ENCODE measurements at places on chromosomes 3 and 15.
A peak's percentile ranks its signal among the peaks of the same experiment; 100 is the strongest.

GRCh38 chr15:79474252-79474651, 42.1 kb downstream of the MINAR1 start:
- no peak for DNase-seq

DNA sequence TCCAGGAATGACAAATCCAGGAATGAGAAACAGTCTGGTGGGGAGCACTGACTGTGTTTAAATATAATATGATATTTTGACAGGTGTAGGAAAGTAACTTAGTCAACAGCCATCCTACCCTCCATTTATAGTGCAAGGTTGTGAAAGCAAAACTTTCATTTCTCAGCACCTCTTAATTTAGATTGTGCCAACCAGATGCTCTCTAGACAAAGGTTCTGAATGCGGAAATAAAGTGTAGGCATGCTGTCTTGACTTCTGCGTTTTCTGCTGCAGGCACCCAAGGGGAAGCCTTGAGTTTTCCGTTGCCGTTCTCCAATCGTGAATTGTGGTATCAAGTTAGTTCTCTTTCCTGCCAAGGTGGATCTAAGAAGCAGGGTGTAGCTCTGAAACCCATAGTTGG, 261.9 kb upstream of the SUCLG2 start:
- DNase-seq, result no peak

- DNase-seq, result no peak
Observed at GRCh38 chr15:56978898-56979662, 60.6 kb downstream of the TCF12 start.

DNA sequence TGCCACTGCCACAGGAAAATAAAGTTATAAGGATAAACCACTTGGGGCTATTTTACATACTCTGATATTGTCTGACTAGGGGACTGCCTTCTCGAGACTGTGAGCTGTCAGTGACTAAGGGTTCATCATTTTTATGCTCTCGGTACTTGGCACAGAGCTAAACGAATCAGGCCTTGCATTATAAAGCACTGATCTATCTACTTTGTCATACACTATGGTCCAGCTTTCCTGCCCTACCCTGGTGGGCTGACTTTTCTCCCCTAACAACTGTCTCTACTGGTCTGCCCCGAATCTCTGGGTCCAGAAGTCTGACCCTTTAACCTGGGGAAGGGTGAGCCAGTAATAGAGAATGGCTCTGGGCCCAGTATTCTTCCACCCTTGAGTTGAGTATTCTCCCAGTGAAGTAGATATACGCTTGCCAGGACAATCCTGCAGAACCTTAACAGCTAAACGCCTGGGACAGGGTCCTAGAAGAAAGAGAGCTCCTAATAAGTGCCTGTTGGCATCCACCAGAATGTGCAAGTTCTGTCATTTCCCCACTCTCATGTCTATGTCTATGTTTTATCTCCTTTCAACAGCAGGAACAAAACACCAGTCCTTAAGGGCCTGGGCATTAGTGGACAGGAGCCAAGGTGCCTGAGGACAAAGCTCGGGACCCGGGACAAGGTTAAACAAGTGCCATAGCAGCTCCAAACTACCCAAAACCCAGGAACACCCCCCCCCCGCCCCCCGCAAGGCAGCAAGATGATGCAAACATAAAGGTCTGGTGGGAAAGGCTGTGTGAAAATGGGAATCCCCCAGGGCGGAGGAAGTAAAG, 1.2 kb downstream of the LARP6 start:
- no peak for DNase-seq

GRCh38 chr3:192514081-192514753, 213.1 kb downstream of the FGF12 start:
- no peak for DNase-seq

DNA sequence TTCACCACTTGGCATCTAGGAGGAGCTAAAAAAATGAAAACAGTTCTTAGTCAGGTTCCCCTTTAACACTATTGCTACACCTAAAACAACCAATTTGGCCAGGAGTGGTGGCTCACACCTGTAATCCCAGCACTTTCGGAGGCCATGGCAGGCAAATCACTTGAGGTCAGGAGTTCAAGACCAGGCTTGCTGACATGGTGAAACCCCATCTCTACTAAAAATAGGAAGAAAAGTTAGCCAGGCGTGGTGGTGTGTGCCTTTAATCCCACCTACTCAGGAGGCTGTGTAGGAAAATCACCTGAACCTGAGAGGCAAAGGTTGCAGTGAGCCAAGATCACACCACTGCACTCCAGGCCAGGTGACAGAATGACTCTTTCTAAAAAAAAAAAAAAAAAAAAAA, 124.1 kb downstream of the DGKG start:
- DNase-seq, result no peak

- no peak for DNase-seq
Observed at GRCh38 chr3:126848991-126849390, 133.9 kb upstream of the PLXNA1 start.

DNA sequence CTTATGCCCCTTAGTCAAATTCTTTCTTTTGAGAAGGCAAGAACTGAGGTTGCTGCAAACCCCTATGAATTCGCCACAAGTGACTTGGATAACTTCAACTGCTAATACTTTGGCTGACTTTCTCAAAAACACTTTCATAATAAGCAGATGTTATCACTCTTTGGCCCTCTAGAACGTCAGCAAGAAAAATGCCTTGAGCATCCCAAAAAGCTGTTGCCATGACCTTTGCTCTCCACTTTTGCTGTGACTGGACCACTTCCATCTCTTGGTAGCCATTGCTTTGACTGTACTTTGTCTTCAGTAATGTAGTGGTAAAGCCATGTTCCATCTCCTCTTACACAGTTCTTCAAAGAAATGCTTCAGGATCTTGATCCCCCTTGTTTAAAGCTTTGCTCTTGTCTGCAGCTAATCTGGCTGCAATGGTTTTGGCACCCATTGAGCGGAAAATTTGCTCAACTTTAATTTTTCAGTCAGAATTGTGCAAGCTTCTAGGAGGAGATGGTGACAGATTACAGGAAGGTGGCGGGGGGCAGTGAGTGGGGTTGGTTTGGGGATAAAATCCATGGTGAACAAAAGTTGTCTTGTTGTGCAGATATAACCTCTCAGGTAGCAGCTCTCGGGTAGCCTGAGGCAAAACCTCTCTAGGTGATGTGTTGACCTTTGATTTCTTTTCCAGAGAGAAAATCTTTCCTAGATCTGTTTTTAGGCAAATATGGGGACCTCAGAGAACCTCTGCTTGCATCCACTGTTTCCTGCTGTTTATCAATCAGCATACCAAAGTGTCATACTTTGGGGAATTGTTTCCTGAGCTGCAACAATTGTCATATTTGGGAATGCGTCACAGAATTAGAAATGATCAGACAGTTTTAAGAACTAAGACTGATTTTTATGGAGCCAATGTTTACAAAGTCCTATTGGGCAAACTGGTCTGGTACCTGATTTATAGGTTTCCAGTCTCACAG, 83.6 kb downstream of the CCR1 start:
- no peak for DNase-seq

DNA sequence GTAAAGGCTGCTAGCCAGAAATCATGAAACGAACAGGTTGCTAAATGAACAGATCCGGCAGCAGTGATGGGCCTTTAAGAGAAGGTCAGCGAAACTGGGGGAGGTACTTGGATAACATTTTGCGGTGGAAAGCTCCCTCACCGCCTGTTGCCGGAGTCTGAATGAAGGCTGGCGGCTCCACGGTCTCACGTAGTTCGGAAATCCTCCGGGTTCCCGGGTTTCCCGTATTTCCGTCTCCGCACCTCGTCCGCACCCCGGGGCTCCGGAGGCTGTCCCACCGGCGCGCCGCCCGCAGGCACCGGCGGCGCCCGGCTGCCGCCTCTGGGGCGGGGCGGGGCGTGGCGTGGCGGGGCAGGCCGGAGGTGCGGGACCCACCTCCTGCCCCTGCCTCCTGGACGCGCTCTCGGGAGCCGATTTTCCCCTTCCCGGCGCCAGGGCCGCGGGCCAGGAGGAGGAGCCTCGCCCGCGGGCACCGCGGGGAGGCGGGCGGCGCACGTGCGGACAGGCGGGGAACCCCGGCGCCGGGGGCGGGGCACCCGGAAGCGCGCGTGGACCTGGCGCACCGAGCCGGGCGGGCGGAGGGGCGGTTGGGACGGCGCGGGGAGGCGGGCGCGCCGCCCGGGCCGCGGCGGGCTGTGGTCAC, at the start of gene ZDHHC23:
Gene ZDHHC23 (plus strand): TSS at position 642 of the 643 bp plus-strand sequence. CDS start 790 bp downstream, outside the sequence.
- DNase-seq, result peak; percentile 73

DNA sequence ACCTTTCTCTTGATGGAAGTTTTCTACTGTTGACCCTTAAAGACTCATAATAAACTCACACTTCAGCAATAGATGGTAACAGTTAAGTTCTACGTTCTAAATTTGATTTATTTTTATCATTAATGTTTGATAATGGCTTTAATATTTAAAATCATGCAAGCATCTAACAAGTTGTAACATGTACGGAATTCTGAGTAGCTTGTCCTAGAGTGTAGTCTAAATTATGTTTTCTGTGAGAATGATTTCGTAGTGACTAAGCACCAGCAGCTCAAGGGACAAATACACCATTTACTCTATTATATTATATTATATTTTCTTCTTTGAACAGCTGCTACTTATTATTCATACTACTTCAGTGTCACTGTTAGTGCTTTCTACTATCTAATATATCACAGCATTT, 345.6 kb downstream of the NLGN1 start:
- no peak for DNase-seq

DNA sequence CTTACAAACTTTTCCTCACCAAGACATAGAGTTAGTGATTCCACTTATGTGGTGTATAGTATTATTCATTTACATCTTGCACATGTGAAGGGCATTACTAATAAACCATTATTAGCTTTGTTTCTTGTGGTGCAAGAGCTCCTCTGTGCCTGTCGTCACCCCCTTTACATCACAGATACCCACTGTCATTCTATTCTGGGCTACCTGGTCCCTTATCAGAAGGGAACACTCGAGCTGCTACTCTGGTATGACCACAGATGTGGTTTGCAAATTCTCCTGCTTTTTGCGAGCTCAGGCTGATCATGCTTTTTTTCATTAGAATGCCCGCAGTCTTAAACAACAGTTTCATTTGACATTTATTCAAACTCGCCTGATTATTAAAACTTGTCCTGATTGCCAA, 13.9 kb upstream of the SENP2 start:
- DNase-seq, result no peak

DNA sequence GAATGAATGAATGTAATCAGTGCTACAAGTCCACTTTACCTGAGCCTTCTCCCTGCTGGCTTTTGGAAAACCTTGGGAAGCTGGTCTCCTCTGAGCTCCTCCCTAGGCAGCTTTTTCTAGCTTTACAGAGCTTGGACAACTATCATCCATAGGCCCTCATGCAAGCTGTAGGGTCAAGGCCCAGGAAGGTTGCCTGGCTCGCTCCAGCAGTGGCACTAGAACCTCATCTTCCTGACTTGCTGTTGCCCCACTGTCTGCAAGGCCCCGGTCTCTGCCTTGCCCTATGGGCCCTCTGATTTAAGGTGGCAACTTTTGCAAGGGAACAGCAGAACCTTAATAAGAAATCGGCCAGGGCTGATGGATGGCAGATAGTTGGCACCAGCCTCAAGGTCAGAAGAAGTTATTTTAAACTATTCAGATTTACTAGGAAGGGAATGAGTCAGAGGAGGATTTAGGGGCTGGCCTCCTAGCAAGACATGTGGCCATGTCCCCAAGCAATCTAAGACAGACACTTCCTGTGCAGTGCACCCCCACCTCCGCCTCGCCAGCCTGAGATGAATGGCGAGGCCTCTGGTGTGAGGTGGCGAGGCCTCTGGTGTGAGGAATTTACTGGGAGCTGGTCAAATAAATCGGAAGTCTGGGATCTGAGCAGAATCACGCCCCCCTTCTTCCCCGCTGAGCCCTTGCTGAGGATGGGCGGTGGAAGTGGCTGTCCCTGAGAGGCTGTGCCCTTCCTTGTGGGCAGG, 180.8 kb downstream of the MEGF11 start:
- peak; percentile 30 for DNase-seq

DNA sequence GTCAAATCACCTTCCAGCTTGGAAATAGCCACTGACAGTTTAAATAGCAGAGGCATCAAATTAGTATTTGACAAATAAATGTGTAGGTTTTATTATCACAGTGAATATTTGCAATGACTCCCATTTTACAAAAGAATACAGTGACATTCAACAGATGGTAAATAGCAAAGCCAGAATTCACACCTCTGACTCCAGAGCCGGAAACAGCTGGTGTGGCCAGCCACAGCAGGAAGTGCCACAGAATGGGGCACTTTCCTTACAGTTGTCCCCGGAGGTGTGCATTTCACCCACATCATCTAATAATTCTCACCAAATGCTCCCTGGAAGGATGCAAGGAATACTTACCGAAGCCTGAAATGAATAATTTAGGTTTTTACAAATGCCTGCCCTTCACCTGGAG, 295.7 kb upstream of the WNT5A start:
- DNase-seq, result no peak

GRCh38 chr3:23202203-23202920, 765 bp upstream of the UBE2E2 start:
- DNase-seq, result no peak

DNA sequence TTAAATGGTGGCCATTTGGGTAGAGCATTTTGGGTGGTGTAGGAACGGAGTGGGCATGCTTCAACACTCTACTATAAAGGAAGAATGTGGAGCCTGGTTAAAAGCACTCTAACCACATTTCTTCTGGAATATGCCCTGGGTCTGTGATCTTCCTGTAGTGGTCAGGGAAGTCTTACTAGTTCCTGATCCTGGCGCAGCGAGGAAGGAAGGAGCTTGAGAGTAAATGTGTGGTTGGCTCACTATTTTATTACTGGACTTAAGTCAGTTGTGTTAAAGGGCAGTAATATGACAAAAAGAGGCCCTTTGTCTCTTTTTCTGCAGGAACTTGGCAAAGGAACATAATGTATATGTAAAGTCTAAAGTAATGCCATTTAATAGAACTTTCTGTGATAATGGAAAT, 197.6 kb upstream of the ZPLD1 start:
- no peak for DNase-seq

DNA sequence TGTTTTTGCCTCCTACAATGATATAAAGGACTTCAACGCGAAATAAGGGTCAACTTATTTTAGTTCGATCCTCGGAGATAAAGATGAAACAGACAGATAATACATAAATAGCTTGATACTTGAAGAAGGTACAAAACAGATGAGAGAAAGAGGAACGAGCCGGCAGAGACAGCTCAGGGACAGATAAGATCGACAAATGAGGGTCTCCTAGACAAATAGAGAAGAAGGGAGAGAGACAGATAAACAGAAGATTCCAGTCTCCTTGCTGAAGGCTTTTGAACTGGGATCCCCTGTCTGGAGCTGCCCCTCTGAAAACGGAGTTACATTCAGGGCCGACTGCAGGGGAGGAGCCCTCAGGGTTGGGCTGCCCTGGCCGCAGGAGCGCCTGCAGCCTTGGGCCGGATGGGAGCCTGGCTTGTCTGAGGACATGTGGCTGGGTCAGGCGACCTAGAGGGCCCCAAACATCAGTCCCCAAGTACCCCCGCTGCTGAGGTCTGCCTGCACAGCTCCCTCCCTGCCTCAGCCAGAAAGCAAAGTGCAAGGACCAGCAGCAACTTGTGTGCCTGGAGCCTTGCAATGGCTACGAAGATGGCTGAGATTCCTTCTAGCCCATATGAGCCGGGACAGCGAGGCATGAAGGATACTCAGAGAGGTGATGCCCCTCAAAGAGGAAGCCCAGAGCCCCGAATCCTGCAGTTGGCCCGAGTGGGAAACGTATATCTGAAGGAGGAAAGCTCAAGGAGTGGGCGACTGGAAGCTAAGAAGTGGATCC, 926 bp upstream of the SKOR1 start:
- DNase-seq, result no peak
